ENCODE measurements at places on chromosomes 7 and 10.

- no peak for DNase-seq
These were observed 4.5 kb downstream of the GHRHR start for GRCh38 chr7:30968294-30968693.

GRCh38 chr7:24825931-24826661 is 68.8 kb upstream of the GSDME start:
- peak; percentile 26 for DNase-seq

DNA sequence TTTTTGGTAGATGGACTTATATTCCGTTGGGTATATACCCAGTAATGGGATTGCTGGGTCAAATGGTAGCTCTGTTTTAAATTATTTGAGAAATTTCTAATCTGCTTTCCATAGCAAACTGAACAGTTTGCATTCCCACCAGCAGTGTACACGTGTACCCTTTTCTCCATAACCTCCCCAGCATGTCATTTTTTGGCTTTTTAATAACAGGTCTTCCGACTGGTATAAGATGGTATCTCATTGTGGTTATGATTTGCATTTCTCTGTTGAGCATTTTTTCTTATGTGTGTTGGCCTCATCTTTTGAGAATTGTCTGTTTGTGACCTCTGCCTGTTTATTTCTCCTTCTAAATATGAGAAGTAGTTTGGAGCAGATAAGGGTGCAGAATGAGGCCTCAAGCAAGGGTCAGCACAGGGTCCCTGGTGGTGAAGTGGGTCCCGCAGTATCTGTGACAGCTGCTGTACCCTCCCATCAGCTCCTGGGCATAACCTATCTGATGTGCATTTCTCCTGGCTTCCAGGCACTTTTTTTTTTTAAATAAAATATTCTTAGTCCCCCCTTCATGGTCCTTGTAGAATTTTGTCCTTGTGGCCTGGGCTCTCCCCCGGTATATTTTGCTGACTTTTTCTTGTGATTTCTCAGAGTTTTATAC is 73.5 kb downstream of the PROSER2 start:
- no peak for DNase-seq

DNA sequence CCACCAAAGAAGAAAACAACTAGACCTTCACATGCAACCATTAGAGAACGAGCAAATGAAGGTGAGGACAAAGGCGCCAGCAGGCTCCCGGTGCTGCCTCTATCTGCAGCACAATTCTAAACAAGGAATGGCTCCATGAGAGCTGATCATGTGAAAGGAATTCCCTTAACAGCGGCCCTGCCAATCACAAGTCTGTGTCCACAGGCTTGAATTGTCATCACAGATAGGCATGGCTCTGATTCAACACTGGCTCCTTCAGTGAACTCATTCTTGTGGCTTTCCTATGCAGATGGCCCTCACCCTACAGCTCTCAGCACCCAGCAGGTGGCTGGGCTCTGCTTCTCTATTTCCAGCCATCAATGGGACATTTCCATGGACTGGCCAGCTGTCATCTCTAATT is 36.2 kb downstream of the LAMB1 start:
- DNase-seq, result no peak

DNA sequence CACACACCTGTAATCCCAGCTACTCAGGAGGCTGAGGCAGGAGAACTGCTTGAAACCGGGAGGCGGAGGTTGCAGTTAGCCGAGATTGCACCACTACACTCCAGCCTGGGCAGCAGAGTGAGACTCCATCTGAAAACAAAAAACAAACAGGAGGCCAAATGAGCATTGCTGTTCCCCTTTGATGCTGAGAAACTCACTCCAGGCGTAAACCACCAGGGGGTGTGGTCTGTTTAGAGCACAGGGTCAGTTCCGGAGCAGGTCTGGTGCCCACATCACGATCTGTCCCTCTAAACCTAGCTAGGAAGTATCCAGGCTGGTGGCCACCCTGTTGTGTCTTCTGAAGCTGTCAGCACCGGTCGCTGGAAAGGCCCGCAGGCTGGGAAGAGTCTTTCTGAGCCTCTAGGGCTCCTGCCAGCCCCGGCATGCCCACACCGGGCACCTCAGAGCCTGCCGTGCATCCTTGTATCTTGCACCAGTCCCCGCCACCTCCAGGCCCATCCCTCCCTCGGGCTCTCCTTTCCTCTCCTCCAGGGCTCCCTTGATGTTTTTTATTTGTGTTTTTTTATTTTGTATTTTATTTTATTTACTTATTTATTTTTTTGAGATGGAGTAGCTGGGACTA is 66.3 kb upstream of the SH2B2 start:
- DNase-seq, result no peak

DNA sequence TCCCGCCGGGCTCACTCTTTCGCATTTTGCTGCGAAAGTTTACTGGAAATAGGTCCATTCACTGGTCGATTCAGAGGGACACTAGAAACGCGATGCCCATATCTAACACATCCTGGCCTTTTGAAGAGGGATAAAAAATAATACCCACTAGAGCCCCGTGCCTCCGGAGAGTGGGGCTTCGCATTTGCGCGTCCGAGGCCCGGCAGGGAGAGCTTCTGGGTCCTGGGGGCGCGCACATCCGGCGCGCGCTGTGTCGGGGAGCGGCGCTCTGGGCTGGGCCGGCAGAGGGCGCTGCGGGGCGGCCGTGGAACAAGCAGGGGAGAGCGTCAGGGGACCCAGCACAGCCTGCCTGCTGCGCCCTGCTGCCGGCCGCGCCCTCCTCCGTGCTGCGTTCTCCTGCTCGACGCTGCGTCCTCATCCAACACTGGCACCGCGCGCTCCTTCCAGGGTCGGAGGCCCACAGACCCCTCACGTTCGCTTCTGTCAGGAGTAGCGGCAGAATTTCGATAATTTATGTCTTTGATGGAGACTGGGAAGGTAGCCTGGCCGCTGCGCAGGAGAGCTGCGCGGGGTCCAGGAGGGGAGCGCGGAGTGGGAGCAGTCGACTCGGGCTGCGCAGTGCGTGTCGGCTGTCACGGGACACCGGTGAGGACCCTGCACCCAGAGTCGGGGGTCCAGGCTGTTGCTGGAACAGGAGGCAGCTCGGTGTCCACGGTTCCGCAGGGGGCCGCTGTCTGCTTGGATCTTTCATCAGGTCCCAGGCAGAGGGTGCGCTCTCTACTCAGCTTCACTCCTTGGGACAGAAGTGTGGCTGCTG is 41.5 kb upstream of the ZNF32 start:
- peak; percentile 82 for DNase-seq

DNA sequence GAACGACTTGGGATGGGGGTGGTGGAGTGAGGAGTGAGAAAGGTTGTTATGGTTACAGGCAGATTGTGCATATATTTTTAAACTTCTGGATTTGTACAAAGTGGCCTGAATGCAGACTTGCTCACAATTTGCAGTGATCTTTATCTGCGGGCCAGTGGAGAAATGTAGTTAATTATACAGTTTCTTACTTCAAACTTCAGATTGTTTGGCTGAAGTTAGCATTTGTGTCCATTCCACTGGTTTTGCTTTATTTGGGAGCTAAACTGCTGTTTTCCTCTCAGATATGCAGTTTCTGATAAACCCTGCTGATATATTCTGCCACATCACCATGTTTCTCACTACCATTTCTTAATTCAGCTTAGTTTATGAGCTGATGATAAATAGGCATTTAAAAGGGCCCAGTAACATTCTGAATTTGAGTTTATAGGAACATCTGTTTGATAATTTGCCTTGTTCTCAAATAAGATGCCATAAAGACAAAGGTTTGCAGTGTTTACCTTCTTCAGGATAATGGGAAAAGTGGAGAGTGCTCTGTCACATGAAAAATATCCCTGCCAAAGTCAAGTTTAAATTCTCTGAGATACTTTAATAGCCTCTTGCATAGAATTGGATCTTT is 170.1 kb downstream of the ST7 start:
- DNase-seq, result no peak

- DNase-seq, result no peak
These were observed 476.2 kb upstream of the FZD8 start for GRCh38 chr10:36118314-36118713.

DNA sequence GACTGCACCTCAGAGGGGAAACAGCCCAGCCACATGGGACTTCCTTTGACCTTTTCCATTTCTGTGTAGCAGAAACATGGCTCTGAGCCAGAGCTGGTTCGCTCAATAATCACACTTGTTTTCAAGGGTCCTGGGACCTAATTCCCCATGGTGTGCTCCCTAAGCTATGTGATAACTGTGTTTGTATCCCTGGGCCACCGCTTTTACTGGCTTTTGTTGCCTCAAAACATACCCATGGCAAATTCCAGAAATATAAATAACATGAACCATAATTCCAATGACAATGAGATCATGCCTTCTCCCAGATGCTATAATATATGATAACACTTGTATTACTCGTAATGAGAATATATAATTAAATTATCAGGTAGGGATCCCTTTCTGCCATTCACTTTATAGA is 196.4 kb downstream of the GFRA1 start:
- DNase-seq, result no peak

- DNase-seq, result no peak
These were observed 179.9 kb upstream of the TMEM106B start for GRCh38 chr7:12031186-12031585.

- no peak for DNase-seq
These were observed 137.0 kb downstream of the PTPRN2 start for GRCh38 chr7:158450476-158451124.

DNA sequence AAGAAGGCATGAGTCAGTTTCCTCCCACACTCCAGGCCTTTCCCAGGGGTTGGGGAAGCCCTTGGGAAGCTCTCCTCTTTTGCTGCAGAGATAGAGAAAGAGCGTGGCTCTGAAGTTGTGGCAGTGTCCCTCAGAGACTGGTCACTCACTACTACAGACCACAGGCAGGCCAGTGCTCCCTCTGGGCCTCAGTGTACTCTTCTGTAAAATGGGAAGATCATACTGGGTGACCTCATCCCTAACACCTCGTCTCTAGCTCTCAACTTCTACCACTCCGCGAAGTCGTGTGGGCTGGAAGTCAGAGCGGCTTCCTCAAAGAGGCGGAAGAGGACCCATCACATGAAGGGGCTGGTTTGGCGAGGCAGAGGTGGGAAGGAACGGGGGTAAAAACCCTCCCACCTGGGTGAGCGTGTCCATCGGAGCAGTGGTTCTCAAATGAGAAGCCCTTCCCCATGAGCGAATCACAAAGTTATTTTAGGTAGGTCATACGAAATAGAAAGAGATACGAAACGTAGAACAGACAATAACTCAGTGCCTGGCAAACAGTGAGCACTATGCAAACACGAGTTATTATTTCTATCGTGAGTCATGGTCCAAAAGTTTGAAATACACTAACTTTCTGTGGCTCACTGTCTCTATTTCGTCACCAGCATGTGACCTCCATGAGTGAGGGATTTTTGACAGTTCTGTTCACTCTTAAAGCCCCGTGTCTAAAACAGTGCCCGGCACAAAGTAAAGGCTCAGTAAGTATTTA is 32.7 kb downstream of the PRKAG2 start:
- DNase-seq, result no peak

DNA sequence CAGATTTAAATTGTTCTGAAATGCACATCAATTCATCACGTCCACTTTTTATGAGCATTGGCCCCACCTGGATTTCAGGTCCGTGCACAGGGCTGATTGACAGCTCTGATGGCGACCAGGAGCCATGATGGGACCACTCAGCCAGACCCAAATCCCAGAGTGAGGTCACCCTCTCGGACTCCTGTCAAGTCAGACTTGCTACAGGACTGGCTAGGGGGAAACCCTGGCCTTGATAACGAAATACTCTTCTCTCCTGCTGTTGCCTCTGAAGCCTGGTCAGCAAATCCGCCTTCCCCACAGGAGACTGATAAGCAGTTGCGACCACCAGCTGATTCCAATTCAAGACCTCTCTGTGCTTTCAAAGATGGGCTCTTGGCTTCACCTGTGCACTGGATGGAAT is 76.4 kb downstream of the CARD11 start:
- no peak for DNase-seq

DNA sequence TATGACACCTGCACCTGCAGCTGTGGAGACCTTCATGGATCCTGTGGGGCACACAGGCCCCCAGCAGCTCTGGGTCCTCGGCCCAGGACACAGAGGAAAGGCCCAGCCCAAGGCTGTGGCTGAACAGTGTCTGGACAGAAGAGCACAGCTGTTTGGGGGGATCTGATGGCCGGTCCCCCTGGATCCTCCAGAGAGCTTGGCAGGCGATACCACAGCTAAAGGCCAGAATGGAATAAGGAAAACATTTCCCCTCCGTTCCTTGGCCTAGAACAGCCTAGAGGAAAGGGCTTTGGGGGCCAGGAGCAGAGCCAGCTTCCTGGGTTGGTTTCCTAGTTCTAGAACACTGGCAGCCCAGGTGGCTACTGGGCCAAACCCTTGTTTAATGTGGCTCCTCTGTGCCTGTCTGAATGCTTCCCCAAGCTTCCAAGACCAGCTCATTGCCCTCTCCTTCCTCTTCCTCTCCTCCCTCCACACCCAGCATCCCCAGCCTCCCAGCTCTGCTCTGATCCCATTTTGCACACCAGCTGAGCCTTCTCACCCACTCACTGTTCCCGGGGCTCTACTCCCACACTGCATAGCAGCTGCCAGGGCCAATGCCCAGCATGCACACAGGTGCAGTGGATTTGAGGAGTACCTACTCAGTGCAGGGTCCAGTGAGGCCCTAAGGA is 46.9 kb downstream of the GPAM start:
- no peak for DNase-seq

DNA sequence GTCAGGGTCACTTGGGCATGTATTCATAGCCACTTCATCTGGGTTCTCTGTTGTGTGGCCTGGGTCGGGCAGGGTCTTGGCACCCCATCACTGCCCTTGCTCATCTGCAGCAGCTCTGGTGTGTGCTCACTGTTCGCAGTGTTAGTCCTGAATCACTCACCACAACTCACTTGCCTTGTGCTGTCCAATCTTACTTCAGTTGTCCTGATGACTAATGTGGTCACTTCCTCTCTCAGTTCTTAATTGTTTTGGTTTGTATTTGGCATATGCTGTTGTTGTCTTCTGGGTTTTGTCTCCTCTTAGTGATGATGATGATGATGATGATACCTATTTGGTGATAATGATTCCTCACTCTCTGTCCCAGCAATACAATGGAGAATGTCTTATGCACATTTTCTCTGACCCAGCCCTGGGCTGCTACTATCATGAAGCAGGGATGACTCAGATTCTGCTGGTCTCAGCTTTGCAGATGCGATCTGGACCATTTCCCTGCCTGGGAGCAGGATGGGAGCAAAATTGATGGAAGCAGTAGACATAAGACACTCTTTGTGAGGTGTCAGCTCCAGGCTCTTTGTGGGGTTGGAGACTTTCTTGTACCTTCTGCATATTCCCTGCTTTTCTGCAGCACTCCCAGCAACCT is 17.0 kb downstream of the ADRA2A start:
- no peak for DNase-seq

DNA sequence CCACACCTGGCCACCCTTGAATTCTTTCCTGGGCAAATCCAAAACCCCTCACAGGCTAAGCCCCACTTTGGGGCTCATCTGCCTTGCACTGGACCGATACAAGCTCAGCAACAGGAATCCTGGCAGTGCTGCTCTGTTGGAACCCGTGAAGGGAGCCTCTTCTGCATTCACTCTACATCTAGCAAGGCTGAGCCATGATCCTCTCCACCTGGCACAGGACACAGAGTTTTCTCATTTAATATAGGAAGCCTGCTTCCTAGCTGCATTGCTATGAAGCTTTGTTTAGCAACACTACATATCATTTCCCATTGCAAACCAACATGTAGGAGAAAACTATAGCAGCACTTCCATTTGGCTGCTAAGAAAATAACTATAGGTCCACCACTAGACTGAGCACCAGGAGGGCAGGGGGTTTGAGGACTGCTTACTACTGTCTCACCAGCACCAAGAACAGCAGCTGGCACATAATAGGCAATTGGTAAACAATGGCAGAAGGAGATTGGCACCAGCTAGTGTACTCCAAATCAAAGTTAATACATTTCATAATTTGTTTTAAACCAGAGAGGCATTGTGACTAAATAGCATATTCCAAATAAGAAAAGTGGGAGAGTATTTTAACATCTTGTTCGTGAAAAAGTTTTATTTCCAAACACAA is 56.1 kb downstream of the CPVL start:
- no peak for DNase-seq

Data from activated CD4-positive, alpha-beta T cell treated with anti-CD3 and anti-CD28 coated beads, Interleukin-2, amount 50 U/mL, for 16 hours (primary cell).